ENCODE measurements at places on chromosomes 7 and 10.

DNA sequence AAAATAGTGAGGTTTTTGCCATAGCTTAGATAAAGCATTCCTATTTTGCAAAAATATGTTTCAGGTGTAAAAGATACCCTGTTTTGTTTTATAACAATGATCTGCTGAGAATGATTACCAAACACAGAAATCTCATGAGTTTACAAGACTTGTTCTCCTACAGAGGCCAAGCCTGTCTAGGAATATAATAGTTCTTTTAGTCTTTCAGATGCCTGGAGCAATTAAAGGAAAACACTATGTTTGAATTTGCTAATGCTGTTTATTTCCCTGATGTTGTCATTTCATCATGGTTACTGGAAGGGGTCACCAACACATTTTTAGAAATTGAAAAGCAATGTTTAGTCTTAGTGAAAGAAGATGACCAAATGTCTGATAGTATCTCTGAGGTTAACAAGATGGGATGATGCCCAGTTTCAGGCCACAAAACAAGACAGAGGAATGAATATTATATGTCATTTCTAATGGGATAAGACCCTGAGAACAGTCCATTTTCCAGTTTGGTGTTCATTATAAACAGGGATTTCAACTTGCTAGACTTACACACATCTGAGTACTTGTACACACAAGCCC lies 559.9 kb downstream of the INHBA start:
- DNase-seq: no peak

DNA sequence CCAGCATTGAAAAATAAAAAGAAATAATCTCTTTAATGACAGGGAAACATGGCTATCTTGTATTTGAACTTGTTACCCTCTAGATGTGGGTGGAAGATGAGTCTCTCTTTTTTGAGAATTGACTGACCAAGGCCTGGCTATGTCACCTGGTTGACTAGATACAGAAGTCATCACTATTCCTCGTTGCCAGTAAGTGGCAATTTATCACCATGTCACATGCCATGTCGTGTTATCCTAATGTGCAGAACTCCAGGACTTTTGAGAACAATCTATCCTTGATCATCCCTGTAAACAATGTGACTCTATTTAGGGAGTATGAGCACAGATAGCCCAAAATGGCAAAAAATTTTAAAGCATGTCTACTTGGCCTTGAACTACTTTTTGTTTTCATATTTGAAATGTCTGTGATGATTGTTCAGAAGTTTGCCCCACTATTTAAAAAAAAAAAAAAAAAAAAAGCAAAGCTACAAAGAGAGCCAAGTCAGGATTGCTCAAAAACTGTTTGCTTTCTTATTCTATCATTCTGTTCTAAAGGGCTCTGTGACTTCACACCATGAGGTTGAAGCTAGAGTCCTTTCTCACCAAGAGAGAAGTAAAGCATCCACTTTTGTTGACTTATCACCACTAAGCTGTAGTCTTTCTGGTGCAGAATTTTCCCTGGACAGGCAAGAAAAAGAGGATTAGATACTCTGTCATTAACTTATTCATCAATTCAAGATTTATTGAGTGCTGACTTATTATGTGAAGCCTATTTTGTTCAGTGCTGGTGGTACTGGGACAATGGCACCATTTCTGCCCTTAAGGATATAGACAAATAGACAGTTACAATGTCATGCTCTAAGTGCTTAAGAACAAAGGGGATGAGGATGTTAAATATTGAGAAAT lies 10.4 kb upstream of the WIPF3 start:
- DNase-seq: no peak

GRCh38 chr7:117071551-117071950 lies 118.2 kb downstream of the ST7 start:
- DNase-seq: no peak

- DNase-seq: no peak
These were observed 17.5 kb downstream of the TWIST1 start for GRCh38 chr7:19099924-19100323.

- no peak for DNase-seq
These were observed 20.4 kb downstream of the CCDC71L start for GRCh38 chr7:106640368-106641141.

DNA sequence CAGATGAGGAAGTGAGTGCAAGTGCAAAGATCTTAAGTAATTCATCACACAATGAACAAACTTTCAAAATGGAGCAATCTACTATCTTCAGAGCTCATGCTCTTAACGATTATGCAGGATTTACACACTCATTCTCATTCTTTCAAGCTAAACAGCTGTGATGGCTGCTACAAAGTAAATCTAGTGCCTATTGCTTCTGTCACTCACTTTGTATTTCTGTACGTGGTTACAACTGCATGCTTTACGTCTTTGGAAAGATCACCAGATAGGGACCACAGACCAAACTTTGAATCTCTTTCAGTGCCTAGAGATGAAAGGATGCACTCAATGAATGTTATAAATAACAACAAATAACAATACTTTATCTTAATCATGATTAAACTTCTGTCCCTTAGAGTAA lies 194.6 kb downstream of the MAGI2 start:
- DNase-seq: no peak

- no peak for DNase-seq
These were observed 61.5 kb downstream of the PON1 start for GRCh38 chr7:95262875-95263274.

GRCh38 chr7:156026076-156026600 lies 213.9 kb upstream of the SHH start:
- no peak for DNase-seq

All from SJSA1 (cell line).